ENCODE measurements at places on chromosomes 7 and 10.
A peak's percentile ranks its signal among the peaks of the same experiment; 100 is the strongest.

DNA sequence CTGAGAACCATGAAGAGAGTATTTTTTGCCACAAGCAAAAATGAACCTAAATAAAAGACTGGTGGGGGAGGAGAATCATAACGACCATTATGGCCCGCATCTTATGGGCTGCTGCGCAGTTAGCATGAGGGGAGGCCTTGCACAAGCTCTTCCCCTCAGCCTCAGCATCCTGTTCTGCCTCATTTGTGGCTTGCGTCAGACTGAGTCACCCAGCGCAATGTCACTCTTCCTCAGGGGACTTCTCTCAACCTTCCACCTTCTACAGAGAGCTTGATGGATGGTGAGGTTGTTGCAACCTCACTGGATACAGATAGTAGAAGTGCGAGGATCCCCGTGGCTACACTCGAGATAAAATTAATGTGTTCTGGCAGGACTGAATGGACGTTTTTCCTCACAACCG is 16.8 kb upstream of the GPR15LG start:
- DNase-seq, result no peak

DNA sequence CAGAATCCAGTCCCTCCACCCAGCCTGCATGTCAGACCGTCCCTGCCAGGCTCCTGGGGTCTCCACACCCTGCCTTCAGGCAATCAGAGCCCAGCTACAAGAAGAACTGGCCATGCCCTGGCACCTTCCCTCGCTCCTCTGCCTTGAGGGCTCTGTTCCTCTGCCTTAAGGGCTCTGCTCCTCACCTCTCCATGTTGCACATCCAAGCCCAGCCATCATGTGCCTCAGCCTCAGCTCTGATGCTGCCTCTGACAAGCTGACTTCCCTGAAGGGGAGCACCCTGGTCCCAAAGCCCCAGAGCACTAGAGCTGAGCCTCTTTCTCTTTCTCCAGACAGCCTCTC is 50.3 kb upstream of the ANTXRL start:
- no peak for DNase-seq

DNA sequence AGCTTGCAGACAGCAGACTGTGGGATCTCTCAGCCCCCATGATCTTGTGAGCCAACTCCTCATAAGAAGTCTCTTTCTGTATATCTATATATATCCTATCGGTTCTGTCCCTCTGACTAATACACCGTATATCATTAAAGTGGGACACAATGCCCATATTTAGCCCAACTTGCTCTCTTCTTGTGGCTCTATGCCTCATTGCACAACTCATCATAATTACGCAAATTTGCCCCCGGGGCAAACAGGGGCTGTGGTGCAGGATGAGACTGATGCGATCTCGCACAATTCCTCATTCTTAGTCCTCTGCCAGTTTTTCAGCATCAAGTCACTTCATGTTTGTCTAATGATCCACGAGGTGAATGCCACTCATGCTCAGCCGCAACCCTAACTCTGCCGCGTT is 183.2 kb downstream of the PRPF18 start:
- no peak for DNase-seq

- DNase-seq, result no peak
These were observed 3.4 kb downstream of the HIPK2 start for GRCh38 chr7:139774376-139774775.

- DNase-seq, result no peak
These were observed 77.1 kb upstream of the TRIL start for GRCh38 chr7:29035044-29035740.

DNA sequence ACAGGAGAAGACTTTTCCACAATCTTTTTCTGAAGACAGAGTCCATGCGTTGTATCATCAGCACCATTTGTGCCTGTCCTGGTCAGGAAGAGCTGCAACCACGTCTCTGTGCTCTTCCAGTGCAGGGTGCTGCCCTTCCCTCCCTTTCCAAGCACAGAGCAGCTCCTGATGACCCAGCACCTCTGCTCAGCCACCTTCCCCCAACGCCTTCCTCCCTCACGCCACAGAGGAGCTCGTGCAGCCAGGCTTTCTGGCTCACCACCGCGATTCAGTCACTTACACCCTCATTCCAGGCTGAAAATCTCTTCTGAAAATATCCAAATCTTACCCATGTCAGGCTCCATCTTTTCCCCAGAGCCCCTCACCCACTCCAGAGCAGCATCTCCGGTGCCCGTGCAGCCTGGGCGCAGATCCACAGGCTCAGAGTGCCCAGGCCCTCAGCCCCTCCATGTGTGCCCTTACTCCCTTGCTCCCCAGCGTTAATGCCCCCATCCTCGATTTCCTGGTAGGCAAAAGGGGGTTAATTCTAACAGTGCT is 181.5 kb downstream of the DIP2C start:
- DNase-seq, result no peak

- DNase-seq, result no peak
These were observed 11.3 kb downstream of the TNS3 start for GRCh38 chr7:47570649-47571050.

- DNase-seq, result no peak
These were observed 58.0 kb upstream of the ZPBP start for GRCh38 chr7:50151001-50151400.

GRCh38 chr10:120948889-120949608 is 97.9 kb downstream of the WDR11 start:
- DNase-seq, result no peak

GRCh38 chr10:132477066-132477397 is 60.6 kb upstream of the INPP5A start:
- DNase-seq, result no peak

DNA sequence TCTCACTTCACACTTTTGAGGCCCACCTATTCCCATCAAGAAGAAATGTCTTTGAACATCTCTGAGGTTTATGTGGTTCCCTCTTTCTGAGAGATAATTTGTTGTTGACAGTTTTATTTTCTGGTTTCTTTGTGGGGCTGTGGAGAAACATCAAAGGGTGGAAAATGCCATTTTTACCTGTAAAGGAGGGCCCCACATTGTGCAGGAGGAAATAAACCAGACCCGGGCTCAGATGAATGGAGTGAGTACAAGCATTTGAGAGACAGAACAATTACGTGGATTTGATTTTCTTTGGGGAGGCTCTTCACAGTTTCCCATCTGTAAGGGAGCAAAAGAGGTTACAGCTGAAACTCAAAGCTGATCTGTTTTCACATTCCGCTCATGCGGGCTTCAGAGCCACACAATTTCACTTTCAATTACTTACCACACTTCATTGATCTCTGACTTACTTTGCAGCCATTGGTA is 29.8 kb downstream of the ITPRIP start:
- DNase-seq, result no peak

GRCh38 chr7:152896217-152896616 is 136.7 kb downstream of the ACTR3B start:
- no peak for DNase-seq

GRCh38 chr7:138564365-138564764 is 104.3 kb downstream of the TRIM24 start:
- no peak for DNase-seq

GRCh38 chr10:10591715-10592341 is 425.8 kb upstream of the CELF2 start:
- peak; percentile 35 for DNase-seq

GRCh38 chr10:101216207-101217043 is 12.8 kb downstream of the LBX1 start:
- DNase-seq, result peak; percentile 50

- no peak for DNase-seq
These were observed 18.7 kb downstream of the GRID1 start for GRCh38 chr10:86347856-86348255.

DNA sequence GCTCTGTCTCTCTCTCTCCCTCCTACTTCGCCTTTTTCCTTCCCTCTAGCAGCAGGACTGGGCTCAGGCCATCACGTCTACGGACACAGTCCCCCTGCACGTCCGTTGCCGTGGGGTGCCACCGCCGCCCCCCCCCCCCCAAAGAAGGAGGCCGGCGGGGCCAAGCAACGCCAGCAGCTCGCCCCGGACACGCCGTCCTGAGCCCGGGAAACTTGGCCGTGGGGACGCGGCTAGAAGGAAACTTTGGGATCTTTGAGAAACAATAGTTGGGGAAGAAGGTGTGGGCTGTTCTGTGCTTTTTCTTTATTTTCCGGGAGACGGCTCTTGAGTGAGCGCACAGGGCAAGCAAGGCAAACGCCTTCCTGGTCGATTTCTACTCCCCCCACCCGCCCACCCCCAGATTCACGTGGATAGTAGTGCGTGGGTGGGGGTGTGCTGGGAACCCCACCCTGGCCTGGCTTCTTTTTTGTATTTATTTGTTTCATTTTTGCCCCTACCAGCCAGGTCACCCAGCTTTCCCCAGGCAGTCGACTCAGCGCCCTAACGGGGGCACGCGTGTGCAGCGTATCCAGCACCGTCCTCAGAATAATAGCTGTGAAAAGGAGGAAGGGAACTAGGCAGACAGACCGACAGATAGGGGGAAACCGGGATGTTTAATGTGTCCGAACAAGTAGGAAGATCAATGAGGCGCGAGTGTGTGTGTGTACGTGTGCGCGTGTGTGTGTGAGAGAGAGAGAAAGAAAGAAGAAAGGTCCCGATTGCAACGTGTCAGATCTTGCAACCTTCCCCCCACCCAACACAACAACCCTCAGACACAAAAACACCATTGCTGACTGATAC is 1.4 kb downstream of the MXI1 start:
- peak; percentile 65 for DNase-seq

DNA sequence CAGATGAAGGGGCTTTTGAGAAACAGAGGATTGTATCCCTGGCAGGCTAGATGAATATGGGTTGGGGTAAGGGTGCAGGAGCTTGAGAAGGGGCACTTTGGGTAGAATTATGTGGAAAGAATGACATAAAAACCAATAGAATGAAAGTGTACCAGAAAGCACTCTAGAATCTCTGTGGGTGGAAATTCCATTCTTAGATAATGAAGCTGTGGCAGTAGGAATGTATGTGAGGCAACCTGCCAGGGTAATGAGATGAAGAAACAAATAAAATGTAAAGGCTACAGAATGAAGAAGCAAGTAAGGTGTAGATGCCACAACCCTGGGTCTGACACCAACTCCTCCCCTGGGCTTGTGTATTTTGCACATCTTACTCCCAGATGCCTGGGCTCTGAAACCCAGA is 16.8 kb downstream of the NOBOX start:
- no peak for DNase-seq

DNA sequence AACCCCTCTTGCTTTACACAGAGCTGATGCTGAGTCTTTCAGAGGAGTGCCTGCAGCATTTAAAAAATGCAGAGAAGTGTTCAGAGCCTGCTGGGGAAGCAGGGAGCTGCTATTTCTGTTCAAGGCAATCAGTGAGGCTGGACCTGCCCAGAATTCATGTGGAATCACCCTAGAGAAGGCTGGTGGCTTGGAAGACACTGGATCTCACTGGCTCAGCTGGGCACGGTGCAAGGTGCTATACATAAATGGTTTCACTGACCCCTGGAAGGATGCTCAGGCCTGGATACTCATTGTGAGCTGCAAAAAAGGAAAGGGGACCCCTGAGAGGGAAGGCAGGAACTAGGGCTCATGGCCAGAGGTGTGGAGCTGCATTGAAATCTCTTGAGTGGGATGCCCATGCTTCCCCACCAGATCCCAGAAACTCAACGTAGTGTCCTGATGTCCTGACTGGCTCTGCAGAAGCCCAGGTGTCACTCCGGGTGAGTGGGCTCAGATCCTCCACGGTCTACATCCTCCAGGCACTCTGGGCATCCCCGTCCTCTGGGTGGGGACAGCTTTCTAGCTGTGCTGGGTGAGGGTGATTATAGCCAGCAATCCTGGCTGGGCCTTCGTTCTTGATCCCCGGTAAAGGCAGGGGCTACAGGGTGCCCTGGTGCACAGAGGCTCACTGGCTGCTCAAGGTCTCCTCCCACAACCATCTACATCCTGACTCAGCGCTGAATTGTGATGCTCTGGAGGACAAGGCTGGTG is 77.2 kb upstream of the TNS3 start:
- no peak for DNase-seq

- no peak for DNase-seq
These were observed 108.3 kb downstream of the MTERF1 start for GRCh38 chr7:91771921-91772815.

DNA sequence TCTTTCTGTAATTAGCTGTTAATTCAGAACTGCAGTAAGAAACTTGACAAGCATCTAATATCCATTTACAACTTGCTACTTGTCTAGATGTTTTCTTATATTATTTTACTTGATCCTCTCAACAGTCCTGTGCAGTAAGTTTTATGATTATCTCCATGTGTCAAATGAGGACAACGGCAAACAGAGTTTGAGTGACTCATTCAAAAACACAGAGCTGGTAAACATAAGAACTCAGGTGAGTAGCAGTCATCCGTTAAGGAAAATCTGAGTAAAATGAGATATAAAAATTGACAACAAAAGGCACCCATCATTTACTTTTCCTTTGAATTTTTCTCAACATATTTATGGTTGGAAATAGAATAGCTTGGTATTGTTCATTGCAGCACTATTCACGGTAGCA is 19.0 kb upstream of the TARP start:
- DNase-seq, result no peak

- no peak for DNase-seq
These were observed 200.9 kb downstream of the TEX36 start for GRCh38 chr10:125482108-125482507.

DNA sequence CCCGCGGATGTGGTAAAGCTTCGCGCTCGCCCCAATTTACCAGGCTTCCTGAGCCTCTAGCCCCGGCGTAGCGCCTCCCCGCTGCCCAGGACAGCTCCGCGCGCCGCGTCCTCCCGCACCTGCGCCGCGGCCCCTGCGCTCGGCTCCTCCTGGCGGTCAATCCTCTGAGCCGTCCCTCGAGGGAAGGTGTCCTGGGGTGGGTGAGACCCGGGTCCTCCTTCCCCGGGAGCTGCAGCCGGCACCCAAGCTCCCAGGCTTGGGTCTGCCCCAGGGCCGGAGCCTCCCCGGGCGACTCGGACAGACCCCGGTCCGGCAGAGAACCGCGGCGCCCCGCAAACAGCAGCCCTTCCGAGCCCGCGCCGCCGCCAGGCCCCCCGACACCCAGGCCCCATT is 512 bp downstream of the OSBPL3 start:
- DNase-seq, result peak; percentile 50

DNA sequence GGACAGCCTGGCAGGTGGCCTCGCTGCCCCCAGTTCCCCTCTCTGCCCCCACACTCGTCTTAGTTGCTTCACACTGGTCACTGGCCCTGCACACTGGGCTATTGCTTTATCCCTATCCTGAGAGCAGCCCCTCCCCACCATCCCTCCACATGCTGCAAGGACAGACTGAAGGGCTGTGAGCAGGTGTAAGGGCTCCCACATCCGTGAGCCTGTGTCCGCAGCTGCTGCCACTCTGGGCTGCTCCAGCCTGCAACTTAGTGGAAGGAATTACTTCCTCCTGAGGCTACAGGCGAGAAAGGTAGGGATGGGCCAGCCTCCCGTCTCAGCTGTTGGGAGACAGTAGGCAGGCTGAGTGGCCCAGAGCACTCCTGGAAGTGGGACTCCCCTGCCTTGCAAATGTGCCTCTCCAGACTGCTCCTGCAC is 3.8 kb downstream of the RARRES2 start:
- no peak for DNase-seq

GRCh38 chr10:43866712-43867111 is 218.0 kb upstream of the ZNF32 start:
- no peak for DNase-seq

- DNase-seq, result peak; percentile 36
These were observed 20.6 kb upstream of the VPS41 start for GRCh38 chr7:38929460-38930171.

Data from NCI-H82 (cell line).